ENCODE measurements at places on chromosomes 2 and 18. TPM values are rescaled to one million over a fixed set of nuclear protein-coding genes. Genes with fewer than 3 reads are reported as not detected.

GRCh38 chr2:225002656-225003045 lies 39.6 kb downstream of the DOCK10 start:
- no peak overlapping the region for H3K4me3 ChIP-seq
- no peak overlapping the region for H3K27ac ChIP-seq
- no peaks in the 10 kb centered on the region for H3K4me1 ChIP-seq
- no peak for DNase-seq
- H3K36me3 ChIP-seq: no peaks in the 10 kb centered on the region
- no peaks in the 10 kb centered on the region for H3K27me3 ChIP-seq

DNA sequence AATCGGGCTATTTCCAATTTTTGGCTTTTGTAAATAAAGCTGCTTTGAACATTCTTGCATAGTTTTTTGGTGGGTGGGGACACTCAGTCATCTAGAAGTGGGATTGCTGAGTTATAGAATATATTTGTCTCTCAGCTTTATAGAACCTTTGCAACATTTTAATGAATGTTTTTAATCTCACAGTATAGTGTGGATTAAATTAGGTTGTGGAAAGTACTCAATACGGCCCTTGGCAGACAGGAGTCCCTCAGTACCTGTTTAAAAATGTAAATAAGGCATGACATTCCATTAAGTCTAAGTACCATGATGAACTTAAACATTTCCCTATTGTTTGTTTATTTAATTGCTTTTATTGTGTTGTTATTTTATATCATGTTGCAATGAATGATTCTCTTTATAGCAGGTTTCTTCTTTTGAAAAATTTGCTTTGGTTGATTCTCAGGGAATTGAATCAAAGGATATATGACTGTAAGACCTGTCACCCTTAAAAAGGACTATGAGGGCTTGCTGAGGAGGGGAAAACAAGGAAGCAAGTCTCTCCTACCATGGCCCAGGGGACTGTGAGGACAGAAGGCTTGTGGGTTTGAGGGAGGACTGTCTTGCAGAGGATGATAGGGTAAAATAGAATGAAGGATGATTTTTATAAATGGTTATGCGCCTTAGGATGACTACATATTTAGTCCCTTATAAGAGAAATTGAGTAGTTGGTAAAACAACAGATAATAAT lies 165.1 kb downstream of the RPIA start:
- no peak for DNase-seq
- H3K36me3 ChIP-seq: no peaks in the 10 kb centered on the region

DNA sequence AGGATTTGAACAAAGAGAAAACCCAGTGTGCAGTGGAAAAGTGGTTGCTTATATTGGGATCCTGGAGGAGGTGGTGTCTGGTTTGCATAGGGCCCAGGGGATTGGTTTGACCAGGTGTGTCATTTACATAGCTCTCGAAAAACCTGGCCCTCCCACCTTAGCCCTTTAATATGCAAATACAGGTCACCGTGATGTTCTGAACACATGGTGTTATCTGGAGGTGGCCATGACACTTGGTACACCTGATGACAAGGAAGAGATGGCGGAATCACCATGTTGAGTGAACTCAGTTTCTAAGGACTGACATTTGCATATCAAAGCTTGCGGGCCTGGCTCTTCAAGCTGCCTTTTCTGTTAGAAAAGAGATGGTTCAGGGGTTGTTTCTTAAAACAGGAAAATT lies 2.3 kb upstream of the NAPG start:
- DNase-seq: no peak
- H3K27ac ChIP-seq: no peak overlapping the region
- H3K36me3 ChIP-seq: no peaks in the 10 kb centered on the region
- H3K27me3 ChIP-seq: no peaks in the 10 kb centered on the region
- H3K4me1 ChIP-seq: no peaks in the 10 kb centered on the region

DNA sequence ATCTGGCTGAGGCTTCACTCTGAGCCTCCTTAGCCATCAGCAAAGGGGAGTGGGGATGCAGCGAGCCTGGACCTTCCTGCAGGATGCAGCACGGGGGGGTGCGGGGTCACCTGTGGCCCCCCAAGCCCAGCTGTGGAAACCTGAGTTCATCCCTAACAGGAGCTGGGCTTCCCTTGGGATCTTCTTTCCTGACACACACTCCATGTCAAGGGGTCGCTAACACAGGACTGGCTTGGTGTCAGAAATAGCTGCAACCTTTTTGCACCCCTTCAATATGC lies 174.7 kb downstream of the RTP5 start:
- H3K36me3 ChIP-seq: no peaks in the 10 kb centered on the region
- no peak for DNase-seq
- no peak overlapping the region for H3K27ac ChIP-seq
- no peak overlapping the region for H3K4me3 ChIP-seq

DNA sequence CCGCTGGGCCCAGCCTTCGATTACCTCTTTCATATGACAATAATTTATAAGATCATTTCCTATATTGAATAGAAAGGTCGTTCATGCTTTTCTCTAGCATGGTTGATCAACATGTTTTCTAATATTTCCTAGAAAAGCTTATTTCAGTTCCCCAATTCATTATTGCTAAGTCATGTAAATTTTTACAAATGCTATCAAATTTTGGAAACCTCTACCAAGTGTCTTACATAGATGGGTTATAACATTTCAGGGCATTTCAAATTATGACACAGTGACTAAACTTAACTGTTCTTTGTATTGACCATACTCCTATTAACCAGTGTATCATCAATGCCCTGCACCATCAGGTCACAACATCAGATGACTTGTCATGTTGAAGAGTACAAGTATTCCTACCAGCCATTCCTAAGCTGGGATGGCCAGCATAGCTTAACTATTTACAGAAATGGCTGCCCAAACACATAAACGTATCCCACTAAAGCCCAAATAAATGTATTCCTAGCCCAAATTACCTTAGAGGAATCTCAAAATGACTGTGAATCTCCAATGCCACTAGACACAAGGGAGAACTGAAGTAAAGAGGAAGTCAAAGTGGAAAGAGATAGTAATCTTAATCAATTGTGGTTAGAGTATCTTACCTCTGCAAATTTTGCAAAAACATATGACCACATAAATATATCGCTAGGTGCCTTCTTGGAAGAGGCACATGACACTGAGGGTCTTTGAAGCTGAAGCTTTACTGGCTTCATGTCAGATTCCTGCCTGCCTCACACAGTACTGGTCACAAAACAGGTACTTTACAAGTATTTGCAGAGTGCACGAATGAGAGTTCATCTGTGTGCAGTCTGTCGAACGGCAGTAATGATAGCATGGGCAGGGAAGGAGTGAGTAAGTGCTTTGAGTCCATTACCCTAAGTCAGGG lies 87.3 kb upstream of the TLK1 start:
- no peaks in the 10 kb centered on the region for H3K36me3 ChIP-seq
- no peak overlapping the region for H3K4me3 ChIP-seq
- no peaks in the 10 kb centered on the region for H3K27me3 ChIP-seq
- DNase-seq: no peak

- DNase-seq: no peak
- H3K4me3 ChIP-seq: no peak overlapping the region
- H3K27ac ChIP-seq: no peak overlapping the region
- no peaks in the 10 kb centered on the region for H3K4me1 ChIP-seq
These were observed 14.0 kb downstream of the TMEM247 start for GRCh38 chr2:46493241-46493970.

DNA sequence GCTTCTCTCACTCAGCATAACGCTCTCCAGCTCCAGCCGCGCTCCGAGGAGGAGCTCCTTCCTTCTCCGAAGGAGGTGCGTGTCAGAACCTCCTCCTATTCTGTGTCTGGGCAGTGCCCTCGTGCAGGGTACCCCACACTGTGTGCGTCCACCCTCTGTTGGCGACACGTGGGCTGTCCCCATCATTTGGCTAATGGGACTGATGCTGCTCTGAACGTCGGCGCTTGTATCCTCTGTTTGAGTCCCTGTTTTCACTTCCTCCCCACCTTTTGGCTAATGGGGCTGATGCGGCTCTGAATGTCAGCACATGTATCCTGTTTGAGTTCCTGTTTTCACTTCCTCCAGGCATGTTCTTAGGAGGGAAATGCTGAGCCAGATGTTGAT lies 22.2 kb downstream of the KCNG2 start:
- H3K36me3 ChIP-seq: no peaks in the 10 kb centered on the region
- no peak overlapping the region for H3K4me3 ChIP-seq
- DNase-seq: no peak
- peaks cover 38% of the 10 kb centered on the region for H3K27me3 ChIP-seq
- H3K4me1 ChIP-seq: no peaks in the 10 kb centered on the region

GRCh38 chr2:102111823-102112222 lies 30.7 kb upstream of the IL1R1 start:
- DNase-seq: no peak
- no peak overlapping the region for H3K4me3 ChIP-seq
- H3K27me3 ChIP-seq: no peaks in the 10 kb centered on the region

- no peaks in the 10 kb centered on the region for H3K36me3 ChIP-seq
- H3K4me1 ChIP-seq: no peaks in the 10 kb centered on the region
These were observed 16.9 kb downstream of the NBAS start for GRCh38 chr2:15544227-15544626.

- H3K4me3 ChIP-seq: no peak overlapping the region
- H3K27ac ChIP-seq: no peak overlapping the region
- no peaks in the 10 kb centered on the region for H3K36me3 ChIP-seq
- DNase-seq: no peak
- no peaks in the 10 kb centered on the region for H3K4me1 ChIP-seq
- H3K27me3 ChIP-seq: no peaks in the 10 kb centered on the region
These were observed 88.0 kb upstream of the GPC1 start for GRCh38 chr2:240347373-240347940.

GRCh38 chr2:215836881-215837280 lies 176.5 kb downstream of the MREG start:
- H3K27ac ChIP-seq: no peak overlapping the region
- DNase-seq: no peak
- no peak overlapping the region for H3K4me3 ChIP-seq
- H3K36me3 ChIP-seq: no peaks in the 10 kb centered on the region
- no peaks in the 10 kb centered on the region for H3K4me1 ChIP-seq

DNA sequence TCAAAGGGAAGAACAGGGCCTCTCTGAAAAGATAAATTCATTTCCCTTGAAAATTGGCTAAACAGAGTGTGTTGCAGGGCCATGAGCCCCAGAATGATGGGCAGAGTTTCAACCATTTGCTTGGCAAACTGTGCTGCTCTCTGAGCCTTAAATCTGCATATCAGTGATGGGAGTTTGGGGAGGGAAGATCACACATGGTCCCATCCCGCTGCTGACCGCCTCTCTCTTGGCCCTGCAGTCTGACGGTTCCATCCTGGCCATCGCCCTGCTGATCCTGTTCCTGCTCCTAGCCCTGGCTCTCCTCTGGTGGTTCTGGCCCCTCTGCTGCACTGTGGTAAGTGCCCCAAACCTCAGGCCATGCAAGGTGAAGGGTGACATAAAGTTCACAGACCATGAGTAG lies 139.0 kb downstream of the ANTXR1 start:
- DNase-seq: no peak
- peaks cover 6% of the 10 kb centered on the region for H3K4me1 ChIP-seq
- no peaks in the 10 kb centered on the region for H3K36me3 ChIP-seq
- no peaks in the 10 kb centered on the region for H3K27me3 ChIP-seq
- H3K27ac ChIP-seq: peak overlapping the region; percentile 84
- H3K4me3 ChIP-seq: no peak overlapping the region

GRCh38 chr2:210753386-210753785 lies 197.0 kb downstream of the CPS1 start:
- no peak for DNase-seq
- H3K4me1 ChIP-seq: no peaks in the 10 kb centered on the region
- no peaks in the 10 kb centered on the region for H3K27me3 ChIP-seq
- H3K4me3 ChIP-seq: no peak overlapping the region
- H3K36me3 ChIP-seq: no peaks in the 10 kb centered on the region
- H3K27ac ChIP-seq: no peak overlapping the region

DNA sequence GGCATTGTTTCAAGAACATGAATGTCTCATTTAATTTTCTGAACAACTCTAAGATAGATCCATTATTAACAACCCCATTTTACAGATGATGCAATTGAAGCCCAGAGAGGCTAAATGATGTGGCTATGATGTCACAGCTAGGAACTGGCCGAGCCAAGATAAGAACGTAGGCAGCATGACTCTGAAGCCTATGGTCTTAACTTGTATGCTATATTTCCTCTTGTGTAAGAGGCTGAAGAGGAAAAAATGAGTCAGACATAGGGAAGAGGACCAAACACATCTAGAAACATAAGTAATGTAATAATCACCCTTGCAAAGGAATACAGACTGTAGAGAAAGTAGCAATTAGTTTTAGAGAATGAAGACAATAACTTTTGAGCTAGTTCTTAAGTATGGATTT lies 416.8 kb downstream of the FIGN start:
- H3K4me1 ChIP-seq: no peaks in the 10 kb centered on the region
- no peak overlapping the region for H3K4me3 ChIP-seq
- H3K27ac ChIP-seq: no peak overlapping the region
- no peak for DNase-seq

DNA sequence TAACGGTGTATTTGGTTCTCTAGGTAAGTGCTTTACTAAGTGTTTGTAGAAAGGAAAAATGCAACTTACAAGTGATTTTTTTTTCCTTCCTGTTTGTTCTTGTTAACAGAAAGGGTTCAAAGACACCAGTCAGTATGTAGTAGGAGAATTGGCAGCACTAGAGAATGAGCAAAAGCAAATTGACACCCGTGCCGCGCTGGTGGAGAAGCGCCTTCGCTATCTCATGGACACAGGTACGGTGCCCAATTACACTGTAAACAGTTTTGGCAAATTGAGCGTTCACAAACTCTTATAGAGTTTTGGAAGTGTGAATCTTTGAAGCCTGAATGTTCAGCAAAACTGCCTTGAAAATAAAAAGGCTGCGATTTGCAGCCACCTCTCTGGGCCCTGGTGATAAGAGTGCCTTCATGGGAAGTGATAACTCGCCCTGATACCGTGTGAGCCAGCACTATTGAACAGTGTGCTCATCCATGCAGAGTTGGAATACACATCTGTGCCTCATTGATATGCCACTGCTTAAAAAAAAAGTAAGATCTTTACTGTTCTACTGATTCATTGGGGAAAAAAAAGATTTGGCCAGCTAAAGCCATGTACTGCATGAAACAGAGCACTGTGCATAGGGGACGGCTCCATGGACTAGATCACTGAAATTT lies 54.0 kb upstream of the OTX1 start:
- no peaks in the 10 kb centered on the region for H3K27me3 ChIP-seq
- H3K36me3 ChIP-seq: no peaks in the 10 kb centered on the region

GRCh38 chr2:12847694-12848575 lies 131.2 kb downstream of the TRIB2 start:
- no peak overlapping the region for H3K4me3 ChIP-seq
- no peaks in the 10 kb centered on the region for H3K4me1 ChIP-seq

Gene MLPH
- total RNA-seq: 223 TPM

Gene HOXD12
- total RNA-seq: not detected

Gene IL1B
- total RNA-seq: 8.0 TPM

Gene COL4A3
- 2.9 TPM for total RNA-seq

Gene TANC1
- 62.3 TPM for total RNA-seq

Gene SPHKAP
- total RNA-seq: not detected

Gene MDH1B
- total RNA-seq: 4.7 TPM

Gene RANBP2
- total RNA-seq: 78.1 TPM

Gene HOXD8
- total RNA-seq: 13.8 TPM
